ENCODE measurements at places on chromosomes 4 and X.

DNA sequence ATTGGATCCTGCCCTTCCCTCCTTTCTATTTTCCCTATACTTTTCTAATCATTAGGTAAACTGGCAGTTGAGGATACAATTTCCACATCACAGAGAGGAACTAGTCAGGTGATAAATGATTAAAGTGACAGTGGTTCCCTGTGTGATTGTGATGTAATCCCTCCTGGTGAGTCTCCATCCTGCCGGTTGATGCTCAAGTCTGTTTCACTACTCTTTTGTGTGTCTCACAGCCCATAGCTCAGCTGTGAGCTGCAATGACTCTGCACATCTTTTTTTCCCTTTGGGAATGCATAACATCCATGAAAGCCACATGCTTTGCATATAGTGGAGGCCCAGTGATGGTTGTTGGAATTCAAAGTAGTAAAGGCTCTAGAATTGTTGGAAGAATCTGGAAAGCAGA lies 60.4 kb downstream of the CCNI start:
- DNase-seq: peak; percentile 88

GRCh38 chr4:186335793-186336192 lies 69.8 kb downstream of the F11 start:
- no peak for DNase-seq

GRCh38 chr4:120691106-120691505 lies 231.4 kb downstream of the PRDM5 start:
- peak; percentile 27 for DNase-seq

DNA sequence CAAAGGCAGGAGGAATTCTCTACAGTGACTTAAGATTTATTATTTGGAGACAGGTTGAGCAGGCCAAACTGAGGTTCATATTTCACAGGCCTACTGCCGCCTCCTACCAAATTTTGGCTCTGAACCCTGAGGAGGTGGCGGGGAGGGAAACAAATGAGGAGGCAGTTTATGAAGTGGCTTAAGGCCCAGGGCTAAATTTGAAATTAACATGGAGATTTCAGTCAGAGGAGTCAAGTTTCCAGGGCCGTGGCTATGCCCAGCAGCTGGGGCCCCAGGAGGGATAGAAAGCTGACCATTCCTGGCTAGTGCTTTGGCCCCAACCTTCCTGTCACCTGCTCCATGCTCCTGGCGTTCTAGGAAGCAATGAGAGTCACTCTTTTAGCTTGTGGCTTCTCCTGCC lies 73.4 kb upstream of the ARHGAP36 start:
- no peak for DNase-seq

DNA sequence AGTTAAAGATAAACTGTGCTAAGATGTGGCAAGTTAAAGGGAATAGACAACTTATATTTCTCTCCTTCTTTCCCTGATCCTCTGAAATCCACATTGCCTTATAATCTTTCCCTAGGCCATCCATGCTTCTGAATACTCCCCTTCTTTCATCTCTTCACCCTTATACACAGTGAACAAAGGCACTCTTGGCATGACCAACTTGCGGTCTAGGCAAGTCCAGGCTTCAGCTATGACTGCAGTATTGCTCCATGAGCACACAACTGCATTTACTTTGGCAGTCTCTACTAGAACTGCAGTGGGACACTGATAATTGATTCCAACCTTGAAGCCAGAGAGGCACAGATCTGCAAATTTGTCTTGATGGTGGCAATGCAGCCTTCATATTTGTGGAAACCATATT lies 24.2 kb upstream of the UBA6 start:
- DNase-seq: no peak

- DNase-seq: peak; percentile 31
Measured at GRCh38 chrX:78708816-78709215, 38.7 kb upstream of the LPAR4 start.

DNA sequence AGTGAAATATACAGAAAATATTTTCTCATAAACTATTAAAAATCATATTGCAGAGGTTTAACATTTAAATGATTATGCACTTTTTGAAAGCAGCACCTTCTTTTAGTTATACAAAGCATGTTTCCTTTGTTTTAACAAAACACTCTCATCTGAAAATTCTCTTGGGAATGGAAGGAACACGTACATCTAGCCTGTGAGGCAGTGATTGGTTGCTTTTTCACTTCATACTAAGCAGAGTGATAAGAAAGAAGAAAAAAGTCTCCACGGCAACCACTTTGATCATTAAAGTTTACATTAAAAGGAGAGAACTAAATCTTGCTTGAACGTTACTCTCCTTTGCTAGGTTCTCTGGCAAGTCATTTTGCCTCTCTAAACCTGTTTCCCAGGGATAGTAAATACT lies 41.7 kb upstream of the H2AZ1 start:
- DNase-seq: peak; percentile 8

GRCh38 chrX:47185241-47185640 lies 8.4 kb upstream of the UBA1 start:
- DNase-seq: no peak

DNA sequence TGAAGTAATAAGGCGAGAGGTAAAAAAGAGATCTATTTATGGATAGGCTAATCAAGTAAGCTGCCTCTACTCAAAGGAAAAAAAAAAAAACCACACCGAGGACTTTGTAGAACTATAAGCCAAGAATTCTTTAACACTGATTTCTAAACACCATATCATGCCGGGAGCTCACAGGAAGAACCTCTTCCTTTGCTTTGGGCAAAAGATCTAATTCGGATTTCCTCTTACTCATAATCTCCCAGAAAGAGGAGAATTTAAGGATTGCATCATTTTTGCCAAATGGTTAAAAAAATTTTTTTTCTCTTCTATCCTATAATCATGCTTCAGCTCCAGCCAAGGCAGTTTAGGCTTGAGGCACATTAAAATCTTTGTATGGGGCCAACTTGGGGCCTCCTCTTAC lies 95.5 kb downstream of the ZNF827 start:
- peak; percentile 87 for DNase-seq

GRCh38 chrX:38018766-38019425 lies 12.5 kb downstream of the SYTL5 start:
- DNase-seq: no peak

- DNase-seq: no peak
Measured at GRCh38 chr4:17260166-17260907, 251.6 kb downstream of the QDPR start.

GRCh38 chrX:47530049-47530448 lies 31.0 kb upstream of the ARAF start:
- DNase-seq: no peak

- peak; percentile 71 for DNase-seq
Measured at GRCh38 chr4:145043306-145043705, 54.7 kb downstream of the ANAPC10 start.

DNA sequence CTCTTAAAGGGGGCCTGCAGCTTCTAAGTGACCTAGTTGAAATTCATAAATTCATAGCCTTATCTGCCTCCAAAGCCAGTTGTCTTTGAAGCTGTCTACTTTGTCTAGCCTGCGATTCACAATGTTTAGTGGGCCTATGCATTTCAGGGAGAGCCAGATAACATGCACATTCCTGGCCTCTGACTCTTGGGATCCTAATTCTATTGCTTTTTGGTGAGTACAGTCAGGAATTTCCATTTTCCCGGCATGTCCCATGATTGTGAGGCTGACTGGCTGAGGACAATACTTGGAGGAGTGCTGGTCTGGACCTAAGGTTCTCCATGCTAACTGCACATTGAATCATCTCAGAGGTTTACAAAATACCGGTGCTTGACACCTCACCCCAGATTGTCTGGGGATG lies 155.0 kb downstream of the MSL3 start:
- DNase-seq: no peak

GRCh38 chr4:175705407-175705806 lies 106.7 kb downstream of the GPM6A start:
- DNase-seq: peak; percentile 0

DNA sequence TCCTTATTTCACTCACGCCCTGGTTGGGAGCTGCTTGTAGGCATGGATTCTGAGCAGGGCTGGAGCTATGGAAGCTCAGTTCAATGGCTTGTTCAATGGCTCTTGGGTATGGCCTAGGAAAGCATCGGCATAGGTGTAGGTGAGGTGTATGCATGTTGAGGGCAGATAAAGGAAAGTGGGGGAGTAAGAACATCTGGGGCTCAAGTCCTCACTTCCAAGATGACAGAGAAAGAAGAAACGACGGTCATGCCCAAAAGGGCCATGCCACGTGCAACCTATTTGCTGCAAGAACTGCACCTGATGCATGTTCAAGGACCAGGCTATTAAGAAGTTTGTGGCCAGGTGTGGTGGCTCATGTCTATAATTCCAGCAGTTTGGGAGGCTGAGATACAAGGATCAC lies 23.4 kb downstream of the SCD5 start:
- no peak for DNase-seq

- no peak for DNase-seq
Measured at GRCh38 chrX:155237719-155238118, 21.5 kb downstream of the VBP1 start.

- DNase-seq: peak; percentile 52
Measured at GRCh38 chr4:53557669-53558064, 33.6 kb downstream of the LNX1 start.

GRCh38 chr4:545612-546011 lies 30.5 kb downstream of the TMEM271 start:
- no peak for DNase-seq

DNA sequence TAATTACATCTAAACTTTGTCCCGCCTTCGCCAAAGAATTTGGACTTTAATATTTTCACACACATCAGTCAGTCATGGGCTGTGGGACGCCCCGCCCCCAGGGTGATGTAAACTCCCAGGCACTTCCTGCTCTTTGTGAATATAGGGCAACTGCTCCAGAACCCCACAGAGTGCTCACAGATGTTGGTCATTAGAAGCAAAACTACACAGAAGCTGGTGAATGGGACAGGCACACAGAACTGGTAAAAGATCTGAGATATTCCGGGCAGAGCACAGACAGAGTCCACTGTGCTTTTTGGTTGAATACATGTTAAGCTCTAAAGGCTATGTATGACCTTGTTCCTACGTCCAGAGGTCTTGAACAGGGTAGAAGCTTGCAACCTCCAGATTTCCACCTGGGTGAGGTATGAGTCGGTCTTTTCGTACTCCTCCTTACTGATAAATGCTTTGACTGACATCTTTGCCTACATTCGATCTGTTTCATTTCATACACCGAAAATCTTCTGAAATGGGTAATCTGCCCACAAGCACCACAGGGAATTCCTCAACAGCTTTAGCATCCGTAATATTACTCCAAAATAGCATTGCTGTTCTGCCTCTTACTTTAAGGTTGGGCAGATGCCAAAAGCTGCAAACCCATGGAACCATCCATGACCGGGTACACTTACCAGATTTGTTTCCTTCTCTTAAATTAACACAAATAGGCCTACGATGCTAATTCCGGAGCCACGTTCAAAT lies 144.6 kb downstream of the AMELX start:
- peak; percentile 83 for DNase-seq

GRCh38 chr4:23429497-23429896 lies 460.4 kb downstream of the PPARGC1A start:
- no peak for DNase-seq

- no peak for DNase-seq
Measured at GRCh38 chr4:85555206-85555605, 80.3 kb downstream of the ARHGAP24 start.

GRCh38 chr4:76904646-76905190 lies 6.8 kb upstream of the SOWAHB start:
- no peak for DNase-seq

- peak; percentile 1 for DNase-seq
Measured at GRCh38 chrX:119605464-119606279, 552 bp downstream of the NKRF start.

- peak; percentile 5 for DNase-seq
Measured at GRCh38 chr4:80142394-80143306, 54.7 kb upstream of the PRDM8 start.

DNA sequence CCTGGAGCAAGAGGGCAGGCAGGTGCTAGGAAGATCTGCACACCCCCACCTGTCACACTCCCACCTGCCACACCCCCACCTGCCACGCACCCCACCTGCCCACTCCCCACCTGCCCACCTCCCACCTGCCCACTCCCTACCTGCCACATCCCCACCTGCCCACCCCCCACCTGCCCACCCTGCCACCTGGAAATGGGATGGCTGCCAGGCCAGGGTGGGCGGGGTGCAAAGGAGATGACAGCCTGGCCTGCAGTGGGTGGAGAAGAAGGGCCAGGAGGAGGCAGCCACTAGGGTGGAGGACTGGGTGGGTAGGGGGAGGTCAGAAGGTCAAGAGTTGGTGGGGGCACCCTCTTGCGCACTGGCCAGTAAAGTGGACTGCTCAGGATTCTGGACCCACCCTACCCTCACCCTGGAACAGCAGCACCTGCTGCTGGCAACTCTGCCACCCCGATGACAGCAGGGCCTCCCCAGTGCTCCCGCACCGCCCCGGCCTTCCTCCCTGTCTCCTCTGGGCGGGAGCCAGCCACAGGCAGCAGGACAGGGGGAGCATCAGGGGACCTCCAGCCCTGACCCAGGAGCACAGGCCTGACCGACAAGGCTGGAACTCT lies 66.8 kb upstream of the NKX1-1 start:
- no peak for DNase-seq

All from fibroblast of upper back skin (primary cell).